ENCODE measurements at places on chromosomes 4 and X.
A peak's percentile ranks its signal among the peaks of the same experiment; 100 is the strongest.

DNA sequence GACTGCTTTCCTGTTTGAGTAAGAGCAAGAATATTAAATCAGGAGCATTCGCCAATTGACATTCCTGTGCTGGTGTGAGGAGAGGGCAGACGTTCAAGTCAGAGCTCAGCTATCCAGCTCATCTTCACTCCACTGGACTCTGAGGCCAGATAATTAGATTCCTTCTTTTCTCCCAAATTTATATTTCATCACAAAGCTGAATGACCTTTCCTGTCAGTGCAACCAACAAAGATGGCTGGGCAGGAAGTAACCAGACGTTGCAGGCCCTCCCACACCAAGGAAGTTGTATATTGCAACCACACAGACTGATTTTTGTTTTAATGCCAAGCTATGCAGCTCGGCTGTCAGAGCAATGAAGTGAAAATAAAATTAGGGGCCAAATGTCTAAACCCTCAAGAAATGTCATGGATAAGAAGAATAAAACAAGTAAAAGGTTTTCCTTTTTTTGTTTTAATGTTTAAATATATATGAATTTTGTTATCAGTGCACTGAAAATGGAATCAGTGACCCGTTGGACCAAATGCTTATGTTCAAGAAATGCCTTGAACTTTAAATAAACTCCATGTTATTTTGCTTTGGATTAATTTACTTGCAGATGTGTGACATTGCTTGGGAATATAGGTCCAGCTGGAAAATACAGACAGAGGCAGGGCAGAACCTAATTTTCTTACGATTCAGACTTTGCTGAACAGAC lies 578.9 kb upstream of the FAT1 start:
- DNase-seq, result no peak

GRCh38 chr4:110275871-110276270 lies 77.5 kb upstream of the ELOVL6 start:
- no peak for DNase-seq

- peak; percentile 61 for DNase-seq
Observed at GRCh38 chr4:81351654-81352445, 119.9 kb downstream of the RASGEF1B start.

GRCh38 chr4:139843641-139844040 lies 178.0 kb downstream of the MGST2 start:
- DNase-seq, result no peak

GRCh38 chrX:154382483-154383069 lies 3.5 kb downstream of the EMD start:
- no peak for DNase-seq

DNA sequence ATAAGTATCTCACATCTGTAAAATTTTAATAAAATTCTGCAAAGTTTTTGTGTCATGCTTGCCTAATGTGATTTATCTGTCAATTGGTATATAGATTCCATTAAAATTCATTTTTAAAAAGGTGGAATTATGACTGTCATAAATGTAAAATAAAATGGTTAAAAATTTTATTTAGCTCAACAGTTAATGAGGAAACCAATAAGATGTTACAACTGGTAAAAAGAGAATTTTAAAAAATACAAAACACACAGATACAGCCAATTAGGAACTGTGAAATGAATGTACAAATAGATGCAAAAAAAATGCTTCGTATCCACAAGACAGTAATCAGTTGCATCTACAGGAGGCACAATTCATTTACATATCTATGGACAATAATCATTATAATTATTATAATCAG lies 297.6 kb downstream of the IL1RAPL1 start:
- no peak for DNase-seq

GRCh38 chr4:25233194-25233593 lies 639 bp upstream of the PI4K2B start:
- DNase-seq, result no peak

DNA sequence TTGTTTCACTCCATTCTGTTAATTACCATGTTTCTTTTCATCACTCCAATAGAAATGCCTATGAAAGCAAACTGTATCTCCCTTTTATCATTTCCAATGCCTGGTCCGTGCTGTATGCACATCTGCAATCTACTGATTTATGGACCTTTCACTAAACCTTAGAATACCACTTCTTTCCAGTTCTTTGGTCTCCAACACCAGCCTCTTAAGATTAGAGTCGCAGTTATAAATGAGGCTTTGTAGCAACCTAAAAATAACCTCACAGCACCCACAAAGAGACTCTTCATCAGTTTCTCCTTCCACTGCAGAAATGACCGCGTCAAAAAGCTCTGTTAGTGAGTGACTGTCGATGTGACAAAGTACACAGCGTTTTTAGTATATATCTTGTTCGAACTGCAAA lies 282.6 kb downstream of the ADGRA3 start:
- DNase-seq, result no peak

DNA sequence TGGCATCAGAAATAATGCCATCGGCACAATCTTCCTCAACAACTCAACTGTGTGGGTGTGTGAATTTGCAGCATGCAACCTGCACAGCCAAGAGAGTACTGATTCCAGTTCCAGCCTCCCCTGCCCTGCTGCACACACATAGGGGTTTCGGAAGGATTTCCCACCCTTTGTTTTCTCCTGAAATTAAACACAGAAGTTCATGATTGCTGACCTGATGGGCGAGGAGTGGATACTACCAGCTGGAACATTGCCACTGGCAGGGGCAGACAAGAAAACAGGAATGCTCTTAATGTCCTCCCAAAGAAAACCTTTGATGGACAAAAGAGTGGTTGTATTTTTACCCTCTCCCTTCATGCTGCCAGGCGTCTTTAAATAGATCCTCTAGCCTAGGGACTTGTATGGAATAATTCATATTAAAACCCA lies 4.8 kb downstream of the NDP start:
- DNase-seq, result no peak

GRCh38 chr4:4873203-4873602 lies 13.7 kb downstream of the MSX1 start:
- no peak for DNase-seq

DNA sequence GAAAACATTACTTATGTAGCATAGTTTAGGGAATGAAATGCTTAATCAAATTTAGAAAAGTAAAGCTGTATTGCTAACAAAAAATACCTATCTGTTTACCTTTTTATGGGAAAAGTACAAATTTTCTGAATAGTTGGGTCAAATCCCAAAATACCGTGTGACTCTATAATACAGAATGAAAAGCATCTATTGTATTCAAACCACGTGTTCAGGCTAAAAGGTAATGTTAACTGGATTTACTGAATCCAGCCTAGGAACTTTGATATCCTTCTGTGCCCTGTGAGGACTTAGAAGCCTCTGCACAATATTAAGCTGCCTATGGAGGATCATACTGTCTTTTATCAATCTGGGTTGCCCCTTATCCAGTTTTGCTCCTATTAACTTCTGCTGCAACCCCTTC lies 36.3 kb upstream of the AGA start:
- no peak for DNase-seq

DNA sequence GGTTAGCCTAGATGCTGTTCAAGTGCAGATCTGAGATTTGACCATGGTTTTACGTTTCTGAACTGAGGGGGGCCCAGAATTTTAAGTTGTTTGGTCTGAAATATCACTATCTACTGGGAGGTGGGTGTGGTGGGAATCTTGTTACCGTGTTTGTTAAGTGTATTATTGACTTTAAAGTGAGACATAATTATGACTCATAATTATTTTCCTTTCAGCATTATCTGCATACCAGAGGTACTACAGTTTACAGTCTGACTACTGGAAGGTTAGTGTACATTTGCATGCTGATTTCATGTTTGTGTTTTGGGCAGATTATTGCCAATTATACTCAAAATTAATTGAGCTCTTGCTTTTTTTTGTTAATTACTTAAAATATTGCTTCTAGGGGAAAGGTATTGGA lies 101.5 kb downstream of the KDM6A start:
- no peak for DNase-seq

DNA sequence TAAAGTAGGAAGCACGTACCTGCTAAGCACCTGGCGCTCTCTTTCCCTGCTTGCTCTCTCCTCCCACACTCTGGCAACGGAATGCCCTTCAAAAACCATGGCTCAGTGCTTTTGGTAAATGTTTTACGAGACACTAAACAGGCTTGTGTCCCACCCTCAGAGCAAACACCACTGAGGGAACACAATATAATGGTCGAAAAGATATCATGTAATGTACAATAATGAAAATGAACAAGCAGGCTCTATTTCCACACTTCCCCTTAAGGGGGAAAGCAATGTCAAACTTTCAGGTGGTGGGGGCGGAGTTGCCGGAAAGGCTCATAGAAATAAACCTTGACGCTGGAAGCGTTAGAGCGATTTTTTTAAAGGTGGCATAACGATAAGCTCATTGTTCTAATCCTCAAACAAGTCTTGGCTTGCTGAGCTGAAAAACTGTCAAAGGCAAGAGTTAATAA lies 115.1 kb downstream of the RBM47 start:
- DNase-seq, result no peak

GRCh38 chrX:47749185-47749967 lies 87.3 kb upstream of the ZNF81 start:
- no peak for DNase-seq

DNA sequence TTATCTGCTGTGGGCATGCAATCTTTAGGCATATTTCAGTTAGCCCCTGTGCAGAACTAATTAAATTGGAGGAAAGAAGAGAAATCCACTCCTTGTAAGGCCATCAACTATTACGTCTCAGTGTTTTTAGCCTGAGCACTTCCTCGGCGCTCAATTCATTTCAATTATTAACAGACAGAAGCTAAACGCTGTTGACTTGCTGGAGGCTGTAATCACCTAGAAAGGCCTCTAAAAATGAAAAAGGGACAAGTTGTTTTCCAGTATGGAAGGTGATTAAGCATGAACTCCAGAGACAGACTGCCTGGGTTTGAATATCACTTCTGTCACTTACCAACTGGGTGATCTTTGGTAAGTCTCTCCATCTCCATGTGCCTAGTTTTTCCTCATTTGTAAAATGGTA lies 59.6 kb downstream of the LEF1 start:
- no peak for DNase-seq

DNA sequence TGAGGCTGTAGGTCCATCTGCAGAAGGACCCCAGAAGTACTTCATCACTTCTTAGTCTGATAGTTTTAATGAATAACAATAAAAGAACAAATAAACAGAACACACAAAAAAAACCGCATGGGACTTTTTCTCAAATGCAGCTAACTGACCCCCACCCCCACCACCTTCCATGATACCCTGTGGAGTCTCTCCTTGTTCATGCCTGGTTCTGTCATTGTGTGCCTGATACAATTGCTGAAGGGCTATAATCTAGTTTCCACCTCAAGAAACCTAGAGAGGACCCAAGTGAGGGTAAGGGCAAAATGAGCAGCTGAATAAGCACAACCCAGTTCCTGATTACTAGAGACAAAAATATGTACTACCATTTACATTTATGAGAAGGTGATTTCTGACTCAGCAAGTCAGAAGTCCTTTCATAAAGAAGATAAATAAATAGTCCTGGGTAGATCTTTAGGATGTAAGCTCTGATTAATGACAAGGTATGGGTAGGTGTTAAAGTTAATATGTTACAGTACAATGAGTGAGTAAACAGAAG lies 155.1 kb downstream of the TMA16 start:
- DNase-seq, result no peak

GRCh38 chr4:10971800-10972401 lies 287.3 kb upstream of the CLNK start:
- DNase-seq, result no peak

GRCh38 chrX:43986083-43986482 lies 12.9 kb upstream of the NDP start:
- DNase-seq, result no peak

GRCh38 chr4:99564921-99565320 lies 1.1 kb upstream of the TRMT10A start:
- no peak for DNase-seq

DNA sequence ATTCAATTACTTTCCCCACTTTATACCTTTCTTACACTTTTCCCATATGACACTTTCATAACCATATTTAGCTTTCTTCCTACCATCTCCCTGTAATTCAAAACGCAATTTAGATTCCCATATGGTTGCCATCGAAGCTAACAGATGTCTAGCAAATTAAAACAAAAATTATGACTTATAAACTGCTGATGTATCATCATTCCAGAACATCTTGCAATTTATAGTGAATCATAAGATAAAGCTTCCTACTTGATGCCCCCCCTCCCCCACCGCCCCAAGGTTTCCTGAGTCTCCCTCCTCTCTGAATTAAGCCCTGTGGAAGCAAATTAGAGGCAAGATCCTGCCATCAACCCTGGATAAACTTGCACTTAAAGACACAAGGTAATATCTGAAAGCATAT lies 5.4 kb downstream of the TSPAN5 start:
- no peak for DNase-seq

DNA sequence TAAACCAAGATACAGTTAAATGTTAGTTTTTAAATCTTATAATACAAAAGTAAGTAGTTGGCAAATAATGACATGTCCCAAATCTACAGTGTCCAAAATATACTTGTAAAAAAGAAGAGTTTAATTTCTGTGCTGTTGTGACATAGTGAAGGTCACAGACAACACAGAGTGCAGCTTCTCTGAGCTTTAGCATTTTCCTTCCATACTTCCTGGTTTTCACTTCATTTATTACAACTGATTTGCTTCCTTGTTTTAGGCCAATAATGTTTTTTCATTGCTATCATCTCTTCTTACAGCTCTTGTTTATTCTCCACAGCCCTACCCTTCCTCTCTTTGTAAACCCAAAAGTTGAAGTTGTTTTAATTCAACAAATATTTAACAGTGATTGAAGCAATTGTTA lies 132.4 kb upstream of the TET2 start:
- no peak for DNase-seq

GRCh38 chrX:55008571-55009358 lies 8.6 kb downstream of the APEX2 start:
- DNase-seq, result no peak

- DNase-seq, result no peak
Observed at GRCh38 chr4:10172278-10172921, 55.8 kb upstream of the WDR1 start.

GRCh38 chrX:7689791-7690412 lies 153.1 kb upstream of the VCX start:
- DNase-seq, result no peak

GRCh38 chr4:115090483-115091075 lies 22.8 kb downstream of the NDST4 start:
- no peak for DNase-seq

DNA sequence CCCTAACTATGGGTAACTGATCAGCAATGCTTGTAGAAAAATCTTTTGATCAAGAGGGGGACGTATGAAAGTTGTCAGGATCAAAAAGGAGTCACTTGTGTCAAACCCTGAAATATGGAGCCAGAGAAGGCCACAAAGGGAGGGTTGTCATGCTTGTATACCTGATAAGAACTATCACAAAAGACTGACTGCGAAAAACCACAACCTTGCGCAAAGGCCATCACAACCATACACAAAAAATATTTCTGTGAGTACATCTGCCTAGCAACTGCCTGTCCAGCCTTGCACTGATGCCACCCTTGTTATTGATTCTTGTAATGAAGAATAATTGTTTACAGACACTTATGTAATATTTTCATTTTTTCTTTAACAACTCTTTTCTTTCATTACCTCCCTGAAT lies 22.8 kb upstream of the EIF4E start:
- DNase-seq, result no peak

DNA sequence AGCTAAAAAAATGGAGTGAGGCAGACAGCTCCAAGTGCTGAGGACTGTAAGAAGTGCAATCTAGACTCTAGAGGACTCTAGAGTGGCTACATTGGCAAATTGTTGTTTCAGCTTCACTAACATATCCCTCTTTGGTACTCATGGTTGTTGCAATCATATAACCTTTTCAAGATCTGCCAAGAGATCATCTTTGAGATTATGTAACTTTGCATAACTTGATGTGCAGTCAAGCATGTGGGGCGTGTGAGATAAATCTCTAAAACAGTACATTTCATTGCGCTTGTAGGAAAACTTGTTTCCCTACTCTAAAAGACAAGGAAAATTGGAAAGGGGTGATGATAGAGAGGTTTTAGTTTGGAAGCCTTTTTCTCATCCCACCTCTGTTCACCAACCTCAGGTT lies 11.2 kb upstream of the BRS3 start:
- DNase-seq, result no peak

Measured in activated CD4-positive, alpha-beta T cell treated with anti-CD3 and anti-CD28 coated beads, Interleukin-2, amount 50 U/mL, for 24 hours (primary cell).